Stimulated activated CD8-positive, alpha-beta memory T cell treated with anti-CD3 and anti-CD28 coated beads, Interleukin-2, amount 100 ng/mL, for 1 hour (primary cell): ENCODE measurements at places on chromosomes 12 and 14.

DNA sequence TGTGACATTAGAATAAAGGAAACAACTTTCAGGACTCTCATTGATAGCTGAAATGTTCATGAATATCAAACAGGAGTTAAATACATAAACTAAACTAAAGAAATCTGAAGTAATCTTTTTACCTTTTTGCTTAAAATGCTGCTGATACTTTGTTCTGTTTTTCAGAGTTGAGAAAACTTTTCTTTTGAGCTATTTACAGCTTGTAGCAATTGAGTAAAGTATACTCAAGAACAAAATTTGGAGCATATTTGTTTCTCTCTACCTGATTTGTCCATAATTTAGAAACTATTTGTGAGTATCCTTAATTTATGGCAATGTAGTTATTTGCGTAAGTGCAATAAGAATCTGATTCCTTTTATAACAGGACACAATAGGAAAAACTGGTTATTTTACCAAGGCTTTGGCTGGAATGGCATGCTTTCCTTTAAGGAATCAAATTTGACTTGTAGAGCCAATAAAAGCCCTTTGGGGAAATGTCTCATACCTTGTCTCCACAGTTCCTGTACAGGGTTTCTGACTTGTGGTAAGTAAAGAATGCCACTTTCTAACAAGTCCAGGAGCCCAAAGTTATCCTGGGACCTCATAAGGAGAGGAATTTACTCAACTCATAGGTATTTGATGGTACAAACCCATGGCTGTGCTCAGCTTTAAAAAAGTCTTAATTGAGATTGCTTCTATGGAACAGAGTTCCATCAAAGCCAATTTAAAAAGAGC is 195.7 kb downstream of the TMEM117 start:
- no peak for DNase-seq

DNA sequence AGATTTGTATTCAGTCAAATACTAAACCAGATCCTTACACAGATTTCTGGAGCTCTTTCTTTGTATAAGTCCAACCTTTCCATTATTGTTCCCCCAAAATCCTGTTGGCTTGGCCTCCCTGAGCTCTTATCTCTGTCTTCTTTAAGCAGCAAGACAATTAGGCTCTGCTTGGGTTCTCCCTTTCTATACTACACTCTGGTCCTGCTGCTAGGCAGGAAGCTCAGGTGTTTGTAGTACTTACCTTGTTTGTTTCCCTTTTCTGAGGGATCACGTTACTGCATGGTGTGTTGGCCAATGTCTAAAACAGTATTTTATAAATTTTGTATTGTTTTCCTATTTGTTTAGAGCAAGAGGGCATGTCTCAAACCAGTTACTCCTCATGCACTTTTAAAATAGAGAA is 192.9 kb downstream of the PRKD1 start:
- DNase-seq, result no peak

- no peak for DNase-seq
Measured at GRCh38 chr12:37543131-37543965, 773.2 kb upstream of the ALG10B start.

DNA sequence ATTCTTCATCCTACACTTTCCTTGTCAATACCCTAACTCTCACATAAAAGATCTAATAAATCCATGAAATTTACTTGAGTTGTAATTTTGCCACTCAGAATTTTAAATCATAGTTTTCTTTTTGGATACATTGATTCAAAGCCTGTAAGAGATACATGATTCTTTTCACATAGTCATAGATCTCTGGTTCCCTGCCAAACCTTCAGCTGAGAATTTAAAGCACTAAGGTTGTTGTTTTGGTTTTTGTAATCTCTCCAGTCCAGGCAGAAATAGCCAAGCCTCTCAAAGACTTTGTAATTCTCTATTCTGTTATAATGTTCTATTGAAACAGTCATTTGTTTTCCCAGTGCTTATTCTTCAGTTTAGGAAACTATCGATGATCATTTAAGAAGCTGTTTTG is 273.9 kb downstream of the TRHDE start:
- no peak for DNase-seq

- no peak for DNase-seq
Measured at GRCh38 chr12:100953217-100953616, 158.6 kb downstream of the ANO4 start.
